A673 (cell line): ENCODE measurements at places on chromosomes 2 and 18. TPM values are rescaled to one million over a fixed set of nuclear protein-coding genes. Genes with fewer than 3 reads are reported as not detected.
A peak's percentile ranks its signal among the peaks of the same experiment; 100 is the strongest.

- no peak for DNase-seq
These were observed 266.2 kb downstream of the TMX3 start for GRCh38 chr18:68448736-68449135.

The FAM117B gene
- 13.3 and 14.2 TPM in 2 replicates for total RNA-seq

DNA sequence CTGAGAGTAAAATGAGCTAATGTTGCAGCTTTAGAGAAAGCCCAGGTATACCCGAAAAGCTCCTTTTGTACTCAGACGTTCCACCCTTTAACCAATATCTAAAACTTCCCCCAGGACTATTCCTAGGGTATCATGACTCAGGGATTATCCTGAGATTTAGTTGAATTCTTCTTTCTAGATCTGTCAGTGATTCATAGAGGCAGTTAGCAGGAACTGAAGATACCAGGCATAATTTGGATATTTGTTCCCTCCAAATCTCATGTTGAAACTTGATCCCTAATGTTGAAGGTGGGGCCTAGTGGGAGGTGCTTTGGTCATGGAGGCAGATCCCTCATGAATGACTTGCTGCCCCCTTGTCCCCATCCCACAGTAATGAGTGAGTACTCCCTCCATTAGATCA, 161.2 kb upstream of the LRP1B start:
- DNase-seq, result peak; percentile 31

GRCh38 chr2:233429175-233429897, 75.0 kb downstream of the DGKD start:
- no peak for DNase-seq

The EPHA4 gene
- total RNA-seq, result 34.4 and 39.5 TPM in 2 replicates

GRCh38 chr18:12283666-12284065, 24.4 kb upstream of the TUBB6 start:
- no peak for DNase-seq

DNA sequence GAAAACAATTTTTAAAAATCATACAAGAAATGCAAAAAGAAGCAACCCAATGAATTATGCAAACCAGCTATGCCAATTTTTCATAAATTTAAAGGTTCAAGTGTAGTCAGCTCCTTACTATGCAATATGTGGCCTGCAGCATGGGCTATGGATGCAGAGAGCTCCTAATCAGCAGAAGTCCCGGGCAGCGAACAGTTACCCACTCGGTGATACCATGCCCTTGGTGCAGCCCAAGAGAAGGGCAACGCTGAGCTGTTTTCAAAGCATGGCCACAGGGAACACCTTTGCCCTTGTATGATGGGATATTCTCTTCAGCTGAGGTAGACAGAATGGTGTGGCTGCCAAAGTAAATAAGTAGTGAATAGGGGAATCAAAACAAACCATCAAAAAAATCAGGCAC, 17.3 kb upstream of the ARL5A start:
- DNase-seq, result no peak

The GCC2 gene
- 25.4 and 27.2 TPM in 2 replicates for total RNA-seq

- DNase-seq, result no peak
These were observed 522.8 kb upstream of the RAB6C start for GRCh38 chr2:129456691-129457090.

DNA sequence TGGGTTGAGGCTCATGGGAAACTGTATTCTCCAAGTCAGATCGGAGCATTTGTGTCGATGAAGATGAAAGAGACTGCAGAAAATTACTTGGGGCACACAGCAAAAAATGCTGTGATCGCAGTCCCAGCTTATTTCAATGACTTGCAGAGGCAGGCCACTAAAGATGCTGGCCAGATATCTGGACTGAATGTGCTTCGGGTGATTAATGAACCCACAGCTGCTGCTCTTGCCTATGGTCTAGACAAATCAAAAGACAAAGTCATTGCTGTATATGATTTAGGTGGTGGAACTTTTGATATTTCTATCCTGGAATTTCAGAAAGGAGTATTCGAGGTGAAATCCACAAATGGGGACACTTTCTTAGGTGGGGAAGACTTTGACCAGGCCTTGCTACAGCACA, 336.6 kb downstream of the PAX3 start:
- no peak for DNase-seq

GRCh38 chr2:72974436-72974754, 57.1 kb downstream of the EMX1 start:
- no peak for DNase-seq
